Breast epithelium (tissue), 4 donors: ENCODE measurements at places on chromosomes 1 and 21. TPM values are rescaled to one million over a fixed set of nuclear protein-coding genes. Genes with fewer than 3 reads are reported as not detected.

Gene HSD3B1
- not detected for total RNA-seq

Gene RNU1-2
- total RNA-seq: under 0.01 TPM

Gene S100A7A
- total RNA-seq: not detected

Gene UBL4B
- 1.6 TPM for total RNA-seq

Gene OLFM3
- not detected for total RNA-seq

Gene ZFYVE9
- total RNA-seq: 32.8 TPM

Gene RERE
- total RNA-seq: 65.8 TPM

Gene EXTL2
- 8.3 TPM for total RNA-seq

Gene ITLN1
- 0.96 TPM for total RNA-seq

GRCh38 chr1:16208270-16208987 is 4.0 kb downstream of the ARHGEF19 start:
- no peaks in the 10 kb centered on the region for H3K27me3 ChIP-seq
- no peaks in the 10 kb centered on the region for H3K36me3 ChIP-seq
- H3K27ac ChIP-seq: peak overlapping the region; percentile 87
- DNase-seq: no peak
- peaks cover 17% of the 10 kb centered on the region for H3K4me1 ChIP-seq

- no peaks in the 10 kb centered on the region for H3K4me1 ChIP-seq
- no peak overlapping the region for H3K27ac ChIP-seq
- no peaks in the 10 kb centered on the region for H3K36me3 ChIP-seq
- no peaks in the 10 kb centered on the region for H3K27me3 ChIP-seq
- peak; percentile 71 for DNase-seq
These were observed 7.0 kb downstream of the KCNAB2 start for GRCh38 chr1:6052543-6053205.

DNA sequence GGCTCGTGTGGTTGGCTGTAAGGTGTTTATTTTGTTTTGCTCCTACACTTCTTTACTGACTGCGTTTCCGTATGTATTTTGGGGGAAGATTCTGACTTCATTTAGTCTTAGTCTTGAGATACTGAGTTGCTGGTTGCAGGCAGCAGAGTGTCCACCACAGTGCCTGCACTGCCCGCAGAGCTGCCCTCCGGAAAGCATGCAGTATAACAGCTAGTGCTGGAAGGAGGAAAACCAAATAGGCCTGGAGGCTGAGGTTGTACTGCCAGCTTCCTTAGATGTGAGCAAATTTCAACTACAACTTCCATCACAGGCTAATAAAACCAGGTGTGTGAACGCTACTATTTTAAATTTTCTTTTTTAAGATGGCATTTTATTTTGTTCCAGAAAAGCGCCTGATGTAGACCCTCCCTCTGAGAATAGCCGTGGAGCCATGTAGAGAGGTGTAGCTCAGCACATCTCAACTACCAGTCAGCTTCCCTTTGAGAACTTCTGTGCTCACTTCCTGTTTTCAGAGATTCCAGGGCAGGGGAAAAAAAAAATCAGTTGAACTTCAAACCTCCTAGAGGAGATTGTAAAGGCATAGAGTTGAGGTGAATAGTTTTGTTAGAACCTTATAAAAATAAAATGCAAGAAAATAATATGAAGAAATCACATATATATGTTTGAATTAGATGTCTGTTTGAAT is 17.6 kb downstream of the LMO4 start:
- no peaks in the 10 kb centered on the region for H3K27me3 ChIP-seq
- H3K36me3 ChIP-seq: no peaks in the 10 kb centered on the region
- no peak overlapping the region for H3K27ac ChIP-seq
- DNase-seq: no peak
- H3K4me1 ChIP-seq: no peaks in the 10 kb centered on the region

GRCh38 chr1:178277793-178278530 is 184.1 kb downstream of the RASAL2 start:
- H3K4me1 ChIP-seq: no peaks in the 10 kb centered on the region
- no peak overlapping the region for H3K4me3 ChIP-seq
- H3K36me3 ChIP-seq: no peaks in the 10 kb centered on the region
- DNase-seq: no peak

GRCh38 chr1:76713535-76713934 is 153.7 kb upstream of the ST6GALNAC5 start:
- H3K4me3 ChIP-seq: no peak overlapping the region
- no peak for DNase-seq
- H3K27me3 ChIP-seq: no peaks in the 10 kb centered on the region

DNA sequence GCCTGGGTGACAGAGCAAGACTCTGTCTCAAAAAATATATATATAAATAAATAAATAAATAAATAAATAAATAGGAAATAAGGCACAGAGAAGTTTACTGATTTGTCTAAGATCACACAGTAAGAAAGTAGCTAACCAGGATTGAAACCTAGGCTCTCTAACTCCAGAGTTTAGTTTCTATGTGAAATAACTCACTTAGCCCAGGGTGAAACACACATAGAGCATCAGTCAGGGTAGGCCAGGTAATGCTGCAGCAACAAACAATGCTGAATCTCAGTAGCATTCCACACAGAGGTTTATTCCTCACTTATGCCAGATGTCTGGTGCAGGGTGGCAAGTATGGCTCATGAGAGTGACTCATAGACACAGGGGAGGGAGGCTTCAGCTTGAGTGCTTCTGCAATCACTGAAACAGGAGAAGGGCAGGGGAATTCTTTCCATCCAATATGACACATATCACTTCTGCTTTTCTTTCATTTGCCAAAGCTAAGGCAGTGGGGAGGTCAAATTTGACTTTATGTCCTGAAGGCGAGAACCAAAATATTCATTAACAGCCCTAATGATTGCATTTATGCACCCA is 37.1 kb upstream of the KANK4 start:
- H3K27me3 ChIP-seq: no peaks in the 10 kb centered on the region
- H3K36me3 ChIP-seq: no peaks in the 10 kb centered on the region
- no peak overlapping the region for H3K4me3 ChIP-seq
- DNase-seq: no peak

- no peak overlapping the region for H3K27ac ChIP-seq
- H3K4me1 ChIP-seq: no peaks in the 10 kb centered on the region
- H3K27me3 ChIP-seq: no peaks in the 10 kb centered on the region
- no peak overlapping the region for H3K4me3 ChIP-seq
- H3K36me3 ChIP-seq: no peaks in the 10 kb centered on the region
These were observed 102.2 kb upstream of the HAO2 start for GRCh38 chr1:119266386-119266785.

GRCh38 chr1:47510282-47510811 is 72.5 kb downstream of the FOXD2 start:
- H3K36me3 ChIP-seq: no peaks in the 10 kb centered on the region
- DNase-seq: no peak
- no peaks in the 10 kb centered on the region for H3K4me1 ChIP-seq
- no peaks in the 10 kb centered on the region for H3K27me3 ChIP-seq
- H3K27ac ChIP-seq: no peak overlapping the region

DNA sequence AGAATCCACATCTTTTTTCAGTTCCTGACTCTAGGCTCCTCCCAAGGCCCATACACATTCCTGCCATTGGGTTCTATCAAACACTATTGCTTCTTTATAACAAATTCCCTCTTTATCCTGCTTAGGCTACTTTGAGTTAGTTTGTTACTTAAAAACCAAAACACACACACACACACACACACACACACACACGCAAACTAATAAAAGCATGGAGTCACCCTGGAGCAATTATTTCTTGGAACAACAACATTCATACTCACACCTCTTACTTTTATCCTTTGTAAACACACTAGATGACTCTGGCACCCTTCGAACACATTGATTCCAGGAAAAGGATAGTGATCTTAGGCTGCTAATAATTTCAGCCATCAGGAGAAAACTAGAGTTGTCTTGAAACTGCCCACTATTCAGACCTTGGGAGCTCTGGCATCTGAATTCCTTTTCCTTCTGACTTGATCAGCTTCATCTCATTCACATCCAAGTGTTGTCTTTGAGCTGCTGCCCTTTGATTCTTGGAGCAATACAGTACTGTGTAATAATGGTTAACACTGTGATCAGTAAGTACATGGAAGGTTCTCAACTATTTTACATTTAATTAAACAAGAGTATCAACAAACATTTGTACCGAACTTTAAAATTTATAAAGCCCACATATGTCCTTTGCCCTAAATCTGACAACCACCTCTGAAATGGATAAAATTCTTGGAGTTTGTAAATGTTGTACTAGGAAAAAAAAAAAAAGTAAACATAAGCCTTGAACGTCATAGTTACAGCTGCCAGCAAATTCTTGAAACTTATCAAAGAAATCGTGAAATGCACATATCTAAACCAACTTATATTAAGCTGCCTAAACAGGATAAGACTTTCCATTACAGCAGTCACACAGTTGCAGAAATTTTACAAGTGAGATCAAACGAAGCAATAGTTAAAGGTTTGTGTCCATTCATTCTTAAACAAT is 2.8 kb upstream of the SEC22B start:
- peak overlapping the region; percentile 57 for H3K4me3 ChIP-seq
- DNase-seq: no peak
- no peaks in the 10 kb centered on the region for H3K36me3 ChIP-seq

DNA sequence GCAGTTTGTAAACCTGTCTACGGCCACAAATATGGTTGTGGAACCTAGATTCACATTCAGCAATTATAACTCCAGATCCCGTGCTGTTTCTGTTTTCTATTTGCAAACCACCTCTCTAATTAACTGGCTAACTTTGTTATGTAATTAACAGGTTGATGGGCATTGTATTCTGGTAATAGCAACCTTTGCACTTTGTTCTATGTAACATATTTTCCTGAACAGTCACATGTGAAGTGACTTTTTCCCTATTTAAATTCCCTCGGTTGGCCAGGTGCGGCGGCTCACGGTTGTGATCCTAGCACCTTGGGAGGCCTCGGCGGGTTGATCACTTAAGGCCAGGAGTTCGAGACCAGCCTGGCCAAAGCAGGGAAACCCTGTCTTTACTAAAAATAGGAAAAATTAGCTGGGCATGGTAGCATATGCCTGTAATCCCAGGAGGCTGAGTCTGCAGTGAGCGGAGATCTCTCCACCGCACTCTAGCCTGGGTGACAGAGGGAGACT is 1.4 kb downstream of the ACADM start:
- H3K4me1 ChIP-seq: no peaks in the 10 kb centered on the region
- no peak overlapping the region for H3K4me3 ChIP-seq
- H3K36me3 ChIP-seq: no peaks in the 10 kb centered on the region
- H3K27me3 ChIP-seq: no peaks in the 10 kb centered on the region
- no peak for DNase-seq

DNA sequence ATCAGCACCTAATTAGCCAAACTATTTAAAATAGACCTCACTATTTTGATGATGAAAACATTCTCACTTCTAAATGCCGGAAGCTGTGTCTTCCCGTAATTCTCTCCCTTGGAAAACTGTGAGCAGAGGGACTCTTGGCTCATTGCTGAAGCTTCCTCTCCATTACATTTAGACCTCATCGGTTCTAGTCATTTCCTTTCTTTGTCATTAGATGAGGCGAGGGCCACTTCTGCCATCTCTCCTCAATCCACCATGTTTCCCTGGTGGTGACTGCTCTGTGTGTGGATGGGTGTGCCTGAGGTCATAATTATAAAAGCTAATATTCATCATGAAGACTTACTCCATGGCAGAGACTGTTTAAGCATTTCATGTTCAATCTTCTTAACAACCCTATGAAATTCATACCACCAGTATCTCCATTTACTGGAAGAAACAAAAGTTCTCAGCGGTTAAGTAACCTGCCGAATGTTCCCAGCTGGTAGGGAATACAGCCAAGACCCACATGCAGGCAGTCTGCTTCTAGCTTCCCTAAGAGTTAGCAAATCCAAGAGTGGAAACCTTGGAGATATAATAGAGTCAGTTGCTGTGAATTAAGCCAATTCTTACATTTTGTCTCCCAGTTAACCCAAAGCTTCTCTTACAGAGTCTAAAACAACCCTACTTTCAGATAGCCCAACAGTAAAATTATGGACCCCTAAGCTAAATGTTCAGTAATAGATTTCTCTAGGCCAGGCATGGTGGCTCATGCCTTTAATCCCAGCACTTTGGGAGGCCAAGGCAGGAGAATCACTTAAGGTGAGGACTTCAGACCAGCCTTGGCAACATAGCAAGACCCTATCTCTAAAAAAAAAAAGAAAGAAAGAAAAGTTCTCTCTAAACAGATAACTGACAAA is 156.2 kb downstream of the ZBTB18 start:
- no peaks in the 10 kb centered on the region for H3K4me1 ChIP-seq
- no peak for DNase-seq
- H3K27ac ChIP-seq: no peak overlapping the region

DNA sequence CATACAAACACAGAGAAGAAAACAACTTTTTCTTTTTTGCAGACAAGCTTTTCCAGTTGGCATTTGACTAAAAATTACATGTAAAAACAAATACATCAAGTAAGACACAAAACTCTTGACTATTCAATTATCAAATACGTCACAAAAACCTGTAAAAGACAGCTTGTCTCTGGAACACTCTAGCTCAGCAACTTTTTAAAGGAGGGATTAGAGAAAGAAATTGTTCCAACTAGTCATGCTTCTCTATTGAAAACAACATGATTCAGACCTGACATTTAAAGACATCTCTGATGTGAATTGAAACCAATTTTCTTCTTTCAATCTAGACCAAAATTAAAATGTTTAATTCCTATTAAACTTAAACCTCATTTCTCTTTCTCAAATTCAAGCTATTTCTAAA is 30.3 kb downstream of the SMYD3 start:
- no peaks in the 10 kb centered on the region for H3K27me3 ChIP-seq
- DNase-seq: no peak
- no peak overlapping the region for H3K4me3 ChIP-seq
- no peaks in the 10 kb centered on the region for H3K4me1 ChIP-seq
- no peak overlapping the region for H3K27ac ChIP-seq

- no peak for DNase-seq
- no peaks in the 10 kb centered on the region for H3K36me3 ChIP-seq
- no peak overlapping the region for H3K27ac ChIP-seq
- no peaks in the 10 kb centered on the region for H3K27me3 ChIP-seq
- peaks cover 7% of the 10 kb centered on the region for H3K4me1 ChIP-seq
- H3K4me3 ChIP-seq: no peak overlapping the region
These were observed 27.7 kb downstream of the EPS15 start for GRCh38 chr1:51491166-51491981.

GRCh38 chr21:45590246-45590725 is 48.0 kb upstream of the SLC19A1 start:
- H3K27ac ChIP-seq: no peak overlapping the region
- no peaks in the 10 kb centered on the region for H3K36me3 ChIP-seq
- peak; percentile 49 for DNase-seq
- H3K4me3 ChIP-seq: peak overlapping the region; percentile 51

DNA sequence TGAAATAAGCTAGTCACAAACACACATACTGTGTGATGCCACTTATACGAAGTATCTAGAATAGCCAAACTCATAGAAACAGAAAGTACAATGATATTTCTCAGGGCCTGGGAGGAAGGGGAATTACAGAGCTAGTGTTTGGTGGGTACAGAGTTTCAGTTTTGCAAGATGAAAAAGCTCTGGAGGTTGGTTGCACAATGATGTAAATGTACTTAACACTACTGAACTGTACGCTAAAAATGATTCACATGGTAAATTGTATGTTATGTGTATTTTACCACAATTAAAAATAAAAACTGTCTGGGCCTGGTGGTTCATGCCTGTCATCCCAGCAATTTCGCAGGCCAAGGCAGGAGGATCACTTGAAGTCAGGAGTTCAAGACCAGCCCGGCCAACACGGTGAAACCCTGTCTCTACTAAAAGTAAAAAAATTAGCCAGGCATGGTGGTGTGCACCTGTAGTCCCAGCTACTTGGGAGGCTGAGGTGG is 15.3 kb upstream of the FHAD1 start:
- no peak for DNase-seq
- H3K36me3 ChIP-seq: no peaks in the 10 kb centered on the region
- no peaks in the 10 kb centered on the region for H3K27me3 ChIP-seq
- H3K27ac ChIP-seq: no peak overlapping the region

GRCh38 chr1:43878854-43879253 is 54.7 kb upstream of the ARTN start:
- H3K27ac ChIP-seq: no peak overlapping the region
- H3K36me3 ChIP-seq: no peaks in the 10 kb centered on the region
- DNase-seq: no peak
- H3K4me3 ChIP-seq: no peak overlapping the region
